ENCODE measurements at places on chromosomes 2 and 18.
A peak's percentile ranks its signal among the peaks of the same experiment; 100 is the strongest.

DNA sequence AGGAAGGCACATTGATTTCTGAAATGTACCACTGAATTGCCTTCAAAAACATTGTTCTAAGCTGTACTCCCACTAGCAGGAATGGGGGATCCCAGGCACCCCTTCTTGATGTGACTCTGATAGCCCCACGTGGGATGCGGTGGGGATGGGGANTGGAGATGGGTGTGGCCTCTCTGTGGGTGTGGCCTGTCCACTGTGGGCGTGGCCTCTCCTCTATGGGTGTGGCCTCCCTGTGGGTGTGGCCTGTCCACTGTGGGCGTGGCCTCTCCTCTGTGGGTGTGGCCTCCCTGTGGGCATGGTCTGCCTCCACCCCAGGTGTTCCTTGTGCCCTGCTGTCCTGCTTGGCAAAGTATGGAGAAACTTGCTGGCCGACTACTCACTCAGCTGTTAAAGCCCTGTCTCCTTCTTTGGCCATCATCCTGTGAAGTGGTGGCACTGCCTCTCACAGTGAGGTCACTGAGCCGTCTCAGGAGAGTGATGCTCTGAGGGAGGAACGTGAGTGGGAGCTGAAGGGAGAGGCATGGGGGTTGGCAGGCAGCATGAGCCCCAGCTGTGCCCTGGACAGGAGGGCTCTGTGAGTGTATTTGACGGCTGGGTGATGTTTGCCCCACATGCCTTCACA, 6.7 kb upstream of the PARD6G start:
- no peak for DNase-seq

GRCh38 chr18:48500517-48500916, 38.3 kb upstream of the CTIF start:
- DNase-seq = no peak

DNA sequence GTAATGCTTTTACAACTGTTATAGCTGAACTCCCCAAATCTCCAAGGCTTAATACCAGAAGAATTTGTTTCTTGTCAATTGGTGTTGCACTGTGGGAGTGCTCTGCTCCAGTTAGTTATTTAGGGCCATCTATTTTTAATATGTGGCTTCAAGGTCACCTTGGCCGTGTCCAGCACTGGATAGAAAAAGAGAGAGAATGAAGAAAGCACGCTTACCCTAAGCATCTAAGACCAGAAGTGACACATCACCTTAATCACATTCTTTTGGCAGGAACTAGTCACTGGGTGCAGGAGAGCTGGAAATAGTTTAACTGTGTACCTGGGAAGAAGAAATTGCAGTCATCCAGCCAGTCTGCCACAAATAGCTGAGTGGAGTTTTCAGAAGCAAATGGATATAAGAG, 78.8 kb downstream of the VWC2L start:
- DNase-seq = no peak

- no peak for DNase-seq
Measured at GRCh38 chr2:42281416-42282081, 79.5 kb downstream of the COX7A2L start.

- DNase-seq = no peak
Measured at GRCh38 chr2:178830451-178830850, 23.2 kb upstream of the TTN start.

DNA sequence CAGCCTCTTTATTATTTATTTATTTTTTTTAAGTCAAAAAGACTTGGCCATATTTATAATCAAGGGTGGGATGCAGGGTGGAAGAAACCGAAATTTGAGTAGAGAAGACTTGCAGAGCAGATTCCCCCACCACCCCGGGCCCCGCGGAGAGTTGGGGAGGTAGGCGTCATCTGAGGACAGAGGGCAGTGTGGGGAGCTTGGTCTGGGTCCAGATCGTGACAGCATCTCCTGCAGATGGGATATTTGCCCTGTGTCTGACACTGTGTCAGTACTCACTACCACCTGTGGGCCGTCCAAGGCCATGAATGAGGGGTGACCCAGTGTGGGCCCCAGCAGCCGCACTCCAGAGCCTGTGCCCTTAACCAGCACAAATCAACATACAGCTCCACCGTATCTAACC, 10.5 kb upstream of the PRELID3A start:
- no peak for DNase-seq

- DNase-seq = peak; percentile 52
Measured at GRCh38 chr2:32289165-32289999, 11.7 kb downstream of the YIPF4 start.

DNA sequence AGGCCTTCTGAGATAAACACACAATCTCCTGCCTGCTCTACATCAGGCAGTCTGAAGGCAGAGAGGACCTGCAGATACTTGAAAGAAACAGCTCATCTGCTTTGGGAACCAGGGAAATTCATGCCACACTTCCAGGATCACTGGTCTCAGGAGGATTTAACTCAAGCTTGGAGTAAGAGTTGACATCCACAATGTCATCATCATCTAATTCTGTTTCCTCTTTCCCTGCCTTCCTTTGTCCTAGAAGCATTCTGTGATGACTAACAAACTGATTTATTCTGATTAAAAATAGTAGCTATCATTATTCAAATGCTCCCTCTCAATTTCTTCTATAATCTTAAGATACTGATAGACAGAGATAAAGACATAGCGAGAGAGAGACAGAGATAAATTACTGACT, 766.8 kb downstream of the BCL11A start:
- no peak for DNase-seq

- no peak for DNase-seq
Measured at GRCh38 chr2:26670931-26671460, 21.5 kb upstream of the KCNK3 start.

- DNase-seq = peak; percentile 69
Measured at GRCh38 chr2:203675086-203675485, 31.4 kb upstream of the CD28 start.

Measured in fibroblast of skin of scalp (primary cell).